Fibroblast of the aortic adventitia (primary cell): ENCODE measurements at places on chromosomes 3 and 15. TPM values are rescaled to one million over a fixed set of nuclear protein-coding genes. Genes with fewer than 3 reads are reported as not detected.

EPHB1 gene
- 1.2 and 3.0 TPM in 2 replicates for total RNA-seq

GRCh38 chr15:68412218-68412617 lies 19.7 kb downstream of the ITGA11 start:
- no peak for DNase-seq

DNA sequence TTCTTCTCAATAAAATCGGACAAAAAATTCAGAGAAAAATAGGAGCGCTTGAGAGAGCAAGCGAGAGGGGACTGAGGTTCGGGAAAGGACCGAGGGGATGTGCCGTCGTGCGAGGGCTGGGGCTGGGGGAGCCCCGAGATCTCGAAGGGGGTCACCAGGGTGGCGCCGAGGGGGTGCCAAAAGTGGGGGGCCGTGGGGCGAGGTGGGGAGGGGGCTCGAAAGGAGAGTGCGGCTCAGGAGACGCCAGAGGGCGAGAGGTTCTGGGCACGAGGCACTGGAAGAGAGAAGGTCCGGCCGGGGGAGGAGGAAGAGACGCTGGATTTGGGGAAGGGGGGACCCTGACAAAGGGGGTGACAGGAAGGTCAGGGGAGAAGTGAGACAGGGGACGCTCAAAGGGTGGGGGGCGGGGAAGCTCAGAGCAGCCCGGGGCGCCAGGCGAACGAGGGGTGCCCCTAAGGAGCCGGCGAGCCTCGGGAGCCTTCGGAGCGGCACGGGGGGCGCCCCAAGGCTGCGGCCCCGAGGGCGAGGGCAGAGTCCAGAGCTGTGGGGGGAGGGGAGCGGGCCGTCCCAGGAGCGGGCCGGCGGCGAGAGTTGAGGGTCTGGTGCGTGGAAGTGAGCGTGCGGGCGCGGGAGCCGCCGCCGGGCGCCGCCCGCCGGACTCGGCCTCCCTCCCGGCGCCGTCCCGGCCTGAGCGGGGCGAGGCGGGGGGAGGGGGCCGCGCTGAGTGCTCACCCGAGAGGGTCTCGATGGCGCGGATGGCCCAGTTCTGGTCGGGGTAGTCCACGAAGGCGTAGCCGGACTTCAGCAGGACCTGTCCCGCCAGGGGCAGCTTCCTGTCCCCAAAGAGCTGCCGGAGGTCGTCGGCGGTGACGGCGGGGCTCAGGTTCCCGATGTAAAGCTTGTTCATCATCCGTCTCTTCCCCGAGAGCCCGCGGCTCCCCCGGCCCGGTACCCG lies 514 bp downstream of the IGF2BP2 start:
- no peak for DNase-seq

DNA sequence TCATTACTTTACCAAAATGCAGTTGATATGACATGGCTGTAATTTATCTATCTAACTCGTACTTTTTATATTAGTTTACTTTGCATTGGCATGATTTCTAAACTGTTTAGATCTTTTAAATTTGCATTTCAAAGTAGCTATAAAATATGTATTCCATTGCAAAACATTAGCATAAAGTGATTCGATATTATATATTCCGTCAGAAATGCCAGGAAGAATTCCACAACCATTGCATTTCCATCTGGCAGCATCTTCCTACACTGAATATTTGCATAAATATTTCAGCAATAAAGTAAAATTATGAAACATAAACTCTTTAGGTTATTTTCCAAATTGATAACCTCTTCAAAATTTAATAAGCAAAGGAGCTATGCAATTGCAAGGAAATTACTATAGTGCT lies 546.6 kb downstream of the MFSD1 start:
- DNase-seq: no peak

- DNase-seq: no peak
Observed at GRCh38 chr15:78434134-78434533, 3.9 kb upstream of the IREB2 start.
